ENCODE measurements at places on chromosomes 3 and 15. TPM values are rescaled to one million over a fixed set of nuclear protein-coding genes. Genes with fewer than 3 reads are reported as not detected.

GPR149 gene
- not detected for total RNA-seq

CIDEC gene
- total RNA-seq: 6.7 TPM

CYP1A2 gene
- total RNA-seq: not detected

BCHE gene
- 5.5 TPM for total RNA-seq

SPATA12 gene
- total RNA-seq: not detected

CFAP91 gene
- 0.70 TPM for total RNA-seq

- no peak for DNase-seq
These were observed 10.2 kb downstream of the BDH1 start for GRCh38 chr3:197545571-197545970.

GRCh38 chr3:19427422-19428149 lies 279.3 kb downstream of the KCNH8 start:
- DNase-seq: no peak

DNA sequence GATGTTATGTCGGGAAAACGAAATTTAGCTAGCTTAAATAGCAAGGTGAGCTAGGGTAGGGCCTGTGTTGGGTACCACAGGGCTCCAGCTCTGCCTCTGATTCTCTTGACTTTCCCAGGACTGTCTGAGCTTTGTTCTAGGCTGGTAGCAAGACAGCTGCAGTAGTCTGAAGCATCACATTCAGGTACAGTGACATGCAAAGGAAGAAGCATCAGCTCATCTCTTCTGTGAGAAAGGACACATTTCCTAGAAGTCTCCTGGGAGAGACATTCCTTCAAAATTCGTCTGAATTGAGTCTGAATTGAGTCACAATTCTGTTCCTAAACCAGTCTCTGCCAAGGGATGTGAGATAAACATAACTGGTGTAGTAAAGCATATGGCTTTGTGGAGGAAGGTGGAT lies 8.5 kb upstream of the UBXN7 start:
- DNase-seq: no peak

- no peak for DNase-seq
These were observed 263.8 kb upstream of the UBE2E2 start for GRCh38 chr3:22939349-22939748.

Measured in Right ventricle myocardium inferior (tissue), 1 donor.